Mesenchymal stem cell (in vitro differentiated cells and primary cell): ENCODE measurements at places on chromosomes 3 and 15.
A peak's percentile ranks its signal among the peaks of the same experiment; 100 is the strongest.

DNA sequence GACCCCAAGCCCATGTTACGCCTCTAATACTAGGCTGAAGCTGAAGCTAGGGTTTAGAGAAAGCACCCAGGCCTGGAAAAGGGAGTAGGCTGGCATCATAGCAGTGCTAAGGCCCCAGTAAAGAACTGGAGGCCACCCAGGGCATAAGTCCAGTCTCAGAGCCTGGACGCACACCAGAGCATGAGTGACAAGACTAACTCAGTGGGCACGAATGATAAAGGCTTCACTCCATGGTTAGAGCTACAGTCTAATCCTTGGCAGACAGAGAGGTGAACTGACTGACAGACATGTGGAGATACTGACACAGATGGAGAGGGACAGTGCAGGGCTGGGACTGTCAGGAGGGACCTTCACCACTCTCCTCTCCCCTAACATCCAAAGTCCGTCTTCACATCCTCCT is 139.8 kb downstream of the KCNMB2 start:
- H3K4me1 ChIP-seq = no peaks in the 10 kb centered on the region
- H3K4me3 ChIP-seq = no peak overlapping the region
- no peaks in the 10 kb centered on the region for H3K36me3 ChIP-seq
- H3K27ac ChIP-seq = no peak overlapping the region
- no peaks in the 10 kb centered on the region for H3K27me3 ChIP-seq
- DNase-seq = no peak

DNA sequence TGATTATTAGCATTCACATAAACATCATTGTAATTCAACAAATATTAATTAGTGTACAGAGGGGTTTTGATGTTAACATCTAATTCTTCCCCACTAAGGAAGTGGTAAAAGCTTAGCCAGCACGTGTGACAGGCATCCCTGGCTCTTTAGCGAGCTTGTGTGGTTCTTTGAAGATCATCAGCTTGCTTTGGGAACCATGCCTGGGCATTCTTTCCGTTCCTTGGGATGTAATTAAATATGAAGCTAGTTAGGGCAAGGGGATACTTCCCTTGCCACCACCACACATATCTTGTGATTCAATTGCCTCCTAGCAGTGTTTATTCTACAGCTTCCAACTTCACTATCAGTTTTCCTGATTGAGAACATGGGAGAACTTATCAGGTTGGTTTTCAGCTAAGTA is 246.5 kb downstream of the MYRIP start:
- no peak overlapping the region for H3K27ac ChIP-seq
- no peak for DNase-seq
- H3K27me3 ChIP-seq = no peaks in the 10 kb centered on the region
- no peak overlapping the region for H3K4me3 ChIP-seq
- no peaks in the 10 kb centered on the region for H3K36me3 ChIP-seq
- peaks cover 5% of the 10 kb centered on the region for H3K4me1 ChIP-seq

DNA sequence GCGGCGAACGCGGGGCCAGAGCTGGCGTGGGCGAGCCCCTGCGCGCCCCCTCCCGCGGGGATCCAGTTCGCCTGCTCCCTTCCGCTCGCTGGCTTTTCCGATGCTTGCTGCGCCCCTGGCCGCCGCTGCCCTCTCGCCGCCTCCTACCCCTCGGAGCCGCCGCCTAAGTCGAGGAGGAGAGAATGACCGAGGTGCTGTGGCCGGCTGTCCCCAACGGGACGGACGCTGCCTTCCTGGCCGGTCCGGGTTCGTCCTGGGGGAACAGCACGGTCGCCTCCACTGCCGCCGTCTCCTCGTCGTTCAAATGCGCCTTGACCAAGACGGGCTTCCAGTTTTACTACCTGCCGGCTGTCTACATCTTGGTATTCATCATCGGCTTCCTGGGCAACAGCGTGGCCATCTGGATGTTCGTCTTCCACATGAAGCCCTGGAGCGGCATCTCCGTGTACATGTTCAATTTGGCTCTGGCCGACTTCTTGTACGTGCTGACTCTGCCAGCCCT is 721 bp downstream of the P2RY1 start:
- no peak overlapping the region for H3K27ac ChIP-seq
- peaks cover 22% of the 10 kb centered on the region for H3K27me3 ChIP-seq
- no peaks in the 10 kb centered on the region for H3K36me3 ChIP-seq
- H3K4me3 ChIP-seq = peak overlapping the region; percentile 69

DNA sequence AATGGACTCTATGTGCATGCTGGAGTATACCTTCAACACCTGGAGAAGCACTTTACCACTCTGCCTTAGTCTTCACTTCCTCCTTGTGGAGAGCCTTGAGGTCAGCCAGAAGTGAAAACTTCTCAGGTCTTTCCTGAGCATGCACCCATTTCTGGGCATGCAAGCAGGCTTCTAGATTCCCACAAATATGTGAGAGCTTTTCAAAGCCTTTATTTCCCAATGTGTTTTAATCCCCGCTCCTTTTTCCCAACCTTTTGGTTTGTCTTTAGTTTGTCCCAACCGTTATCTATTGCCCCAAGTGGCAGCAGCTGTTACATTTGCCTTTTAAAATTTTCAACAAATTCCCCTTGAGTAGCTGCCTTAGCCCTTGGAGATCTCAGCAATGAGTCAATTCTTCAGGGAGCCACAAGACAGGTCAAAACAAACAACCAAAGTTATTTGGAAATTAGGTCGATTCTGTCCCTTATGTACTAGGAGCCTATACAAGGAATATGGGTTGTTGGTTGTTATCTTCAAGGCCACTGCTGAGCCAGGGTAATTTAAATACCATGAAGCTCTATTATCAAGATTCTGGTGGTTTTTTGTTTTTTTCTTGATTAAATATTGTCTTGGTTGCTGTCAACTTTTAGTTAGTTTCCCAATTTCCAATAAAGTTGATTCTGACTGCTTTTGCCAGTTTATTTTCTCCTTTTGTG is 44.4 kb downstream of the LSM3 start:
- peak; percentile 70 for DNase-seq
- no peak overlapping the region for H3K27ac ChIP-seq
- H3K4me1 ChIP-seq = peaks cover 7% of the 10 kb centered on the region

DNA sequence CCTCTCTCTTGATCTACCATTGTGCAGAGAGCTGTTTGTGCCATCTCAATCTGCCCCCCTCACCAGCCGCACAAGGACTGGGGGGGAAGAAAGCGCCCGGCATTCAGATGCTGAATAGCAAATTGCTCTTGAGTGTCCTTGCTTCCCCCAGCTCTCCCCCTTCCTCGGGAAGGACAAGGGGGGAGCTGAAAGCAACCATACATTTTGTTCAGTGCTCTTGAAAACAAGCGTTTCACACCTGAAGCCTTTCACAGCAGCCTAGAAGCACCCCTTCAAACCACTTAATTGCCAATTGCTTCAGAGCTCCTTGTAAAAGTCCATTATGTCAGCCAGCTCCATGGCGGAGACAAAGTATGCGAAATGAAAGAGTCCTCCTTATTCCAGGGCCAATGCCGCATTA is 540.1 kb downstream of the NR2F2 start:
- H3K27ac ChIP-seq = no peak overlapping the region
- no peaks in the 10 kb centered on the region for H3K4me1 ChIP-seq
- no peak for DNase-seq
- H3K27me3 ChIP-seq = no peaks in the 10 kb centered on the region
- H3K36me3 ChIP-seq = no peaks in the 10 kb centered on the region

GRCh38 chr3:137066092-137066491 is 108.3 kb downstream of the IL20RB start:
- H3K4me1 ChIP-seq = no peaks in the 10 kb centered on the region
- no peaks in the 10 kb centered on the region for H3K36me3 ChIP-seq
- no peak overlapping the region for H3K4me3 ChIP-seq
- H3K27me3 ChIP-seq = peaks cover 13% of the 10 kb centered on the region
- DNase-seq = no peak

DNA sequence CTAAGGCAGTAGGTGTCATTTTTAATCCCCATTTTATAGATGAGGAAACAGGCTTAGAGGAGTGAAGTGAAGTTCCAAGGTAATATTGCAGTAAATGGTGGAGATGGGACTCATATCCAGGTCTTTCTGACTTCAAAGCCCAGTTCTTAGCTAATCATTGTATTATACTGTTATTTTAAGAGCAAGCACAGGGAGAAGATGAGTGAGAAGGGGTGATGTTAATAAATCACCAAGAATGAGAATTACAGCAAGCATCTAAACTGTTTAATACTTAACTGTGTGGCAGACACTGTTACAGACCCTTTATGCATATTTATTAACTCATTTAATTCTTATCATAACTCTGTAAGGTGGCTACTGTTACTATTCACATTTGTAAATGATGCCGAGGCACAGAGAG is 61.2 kb downstream of the VPS8 start:
- DNase-seq = no peak
- no peaks in the 10 kb centered on the region for H3K27me3 ChIP-seq
- H3K27ac ChIP-seq = no peak overlapping the region
- H3K36me3 ChIP-seq = peaks cover 60% of the 10 kb centered on the region
- H3K4me3 ChIP-seq = no peak overlapping the region

DNA sequence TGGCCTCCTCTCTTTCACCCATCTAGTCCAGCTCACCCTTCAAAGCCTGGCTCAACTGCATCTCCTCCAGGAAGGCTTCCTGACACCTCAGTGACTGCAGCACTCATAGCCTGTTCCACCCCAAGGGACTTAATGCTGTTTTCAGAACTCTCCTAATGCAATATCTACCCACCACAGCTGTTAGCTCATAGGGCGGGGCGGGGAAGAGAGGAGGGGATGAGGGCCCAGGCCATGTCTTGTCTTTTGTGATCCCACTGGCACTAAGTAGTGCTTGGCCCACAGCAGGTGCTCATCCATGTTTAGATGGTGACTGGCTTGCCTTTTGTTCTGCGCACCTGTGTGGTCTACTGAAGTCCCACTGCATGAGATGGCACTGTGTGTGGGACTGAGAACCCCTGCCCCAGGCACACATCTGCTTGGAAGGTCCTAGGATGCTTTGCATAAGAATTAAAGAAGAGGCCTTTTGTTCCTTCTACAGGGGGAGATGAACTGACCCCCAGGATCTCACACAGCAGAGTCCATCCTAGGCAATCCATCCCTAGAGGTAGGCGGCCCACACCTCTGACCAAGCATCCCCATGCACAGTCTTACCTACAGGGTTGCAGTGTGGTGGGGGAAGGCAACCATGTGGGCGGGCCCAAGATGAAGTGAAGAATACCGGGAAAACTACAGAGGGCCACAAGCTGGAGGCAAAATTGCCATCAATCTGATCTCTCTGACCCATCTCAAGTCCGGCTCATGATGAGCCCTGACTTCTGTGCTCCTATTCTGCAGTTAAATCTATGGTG is 23.0 kb downstream of the SLC12A8 start:
- no peaks in the 10 kb centered on the region for H3K27me3 ChIP-seq
- DNase-seq = no peak
- peaks cover 6% of the 10 kb centered on the region for H3K4me1 ChIP-seq
- peaks cover 32% of the 10 kb centered on the region for H3K36me3 ChIP-seq
- H3K27ac ChIP-seq = no peak overlapping the region

GRCh38 chr3:169871129-169871886 is 1.6 kb upstream of the LRRC31 start:
- H3K4me1 ChIP-seq = peaks cover 9% of the 10 kb centered on the region
- no peaks in the 10 kb centered on the region for H3K36me3 ChIP-seq
- no peak for DNase-seq
- no peak overlapping the region for H3K4me3 ChIP-seq

DNA sequence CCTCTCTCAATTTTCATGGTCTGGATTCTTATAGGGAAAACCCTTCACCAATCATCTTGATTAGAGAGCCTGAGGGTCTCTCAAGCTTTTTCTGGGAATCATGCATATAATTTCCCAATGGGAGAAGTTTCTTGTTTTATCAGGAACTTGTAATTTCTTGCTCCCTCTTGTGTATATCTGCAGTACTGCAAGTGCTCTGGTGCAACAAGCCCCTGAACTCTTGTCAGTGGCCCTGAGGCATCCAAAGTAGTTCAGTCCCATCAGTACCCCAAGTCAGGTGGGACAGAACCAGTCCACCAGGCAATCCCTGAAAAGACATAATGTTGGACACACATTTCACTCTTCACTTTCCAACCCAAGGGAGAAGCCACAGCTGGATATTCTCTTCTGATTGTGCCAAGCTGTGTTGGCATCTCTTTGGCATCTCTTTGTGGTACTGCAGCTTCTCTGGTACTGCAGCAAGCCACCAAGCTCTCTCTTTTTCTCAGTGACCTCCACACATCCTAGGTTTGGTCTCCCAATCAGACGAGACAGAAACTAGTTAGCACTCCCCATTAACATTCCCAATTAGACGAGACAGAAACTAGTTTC is 214.5 kb downstream of the ZIC4 start:
- no peaks in the 10 kb centered on the region for H3K36me3 ChIP-seq
- H3K27ac ChIP-seq = no peak overlapping the region
- H3K27me3 ChIP-seq = no peaks in the 10 kb centered on the region

- H3K36me3 ChIP-seq = no peaks in the 10 kb centered on the region
- no peaks in the 10 kb centered on the region for H3K4me1 ChIP-seq
- no peak overlapping the region for H3K27ac ChIP-seq
- DNase-seq = no peak
Measured at GRCh38 chr3:139909811-139910210, 25.2 kb upstream of the CLSTN2 start.

GRCh38 chr3:192091831-192092230 is 630.9 kb downstream of the PYDC2 start:
- no peak for DNase-seq
- H3K4me1 ChIP-seq = peaks cover 5% of the 10 kb centered on the region
- H3K27me3 ChIP-seq = no peaks in the 10 kb centered on the region

DNA sequence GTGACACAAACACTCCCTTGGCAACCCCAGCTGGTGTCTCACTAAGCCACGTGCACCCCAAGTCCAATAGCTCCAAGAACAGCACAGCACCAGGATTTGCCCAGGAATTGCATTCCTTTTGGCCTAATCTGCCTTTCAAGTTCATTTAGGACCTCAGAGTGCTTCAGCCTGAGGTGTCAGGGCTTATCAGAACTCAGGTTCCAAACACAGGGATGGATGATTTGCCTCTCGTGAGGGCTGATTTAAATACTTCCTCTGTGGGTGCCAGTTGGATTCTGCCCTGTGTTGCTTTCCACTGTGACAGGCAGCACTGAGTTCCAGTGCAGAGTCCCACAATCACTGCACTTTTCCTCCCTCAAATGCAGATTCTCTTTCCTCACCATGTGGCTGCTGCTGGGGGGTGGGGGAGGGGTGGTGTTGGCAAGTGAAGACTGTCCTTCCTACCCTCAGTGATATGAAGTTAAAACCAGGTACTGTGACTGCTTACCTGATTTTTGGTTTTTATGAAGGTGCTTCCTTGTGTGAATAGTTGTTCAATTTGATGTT is 204.3 kb upstream of the STAC start:
- no peaks in the 10 kb centered on the region for H3K27me3 ChIP-seq
- H3K27ac ChIP-seq = no peak overlapping the region
- no peaks in the 10 kb centered on the region for H3K36me3 ChIP-seq
- DNase-seq = no peak
- no peak overlapping the region for H3K4me3 ChIP-seq
